ENCODE measurements at places on chromosomes 3 and 15.

DNA sequence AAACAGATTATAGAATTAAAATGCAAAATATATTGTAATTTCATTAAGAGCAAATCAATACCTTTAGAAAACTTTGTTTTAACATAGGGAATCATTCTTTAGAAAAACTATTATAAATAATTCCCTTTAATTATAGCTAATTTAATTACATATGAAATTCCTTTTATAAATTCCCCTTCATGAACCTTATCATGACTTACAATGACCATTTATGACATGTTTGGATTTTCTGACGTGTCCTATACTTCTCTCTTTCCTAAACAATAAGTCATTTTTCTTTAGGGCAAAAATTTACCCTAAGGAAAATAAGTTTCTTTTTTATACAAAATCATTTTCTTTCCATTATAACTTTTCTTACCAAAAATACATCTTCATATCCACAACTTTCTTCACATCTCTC is 37.8 kb downstream of the PRR20G start:
- no peak for DNase-seq

DNA sequence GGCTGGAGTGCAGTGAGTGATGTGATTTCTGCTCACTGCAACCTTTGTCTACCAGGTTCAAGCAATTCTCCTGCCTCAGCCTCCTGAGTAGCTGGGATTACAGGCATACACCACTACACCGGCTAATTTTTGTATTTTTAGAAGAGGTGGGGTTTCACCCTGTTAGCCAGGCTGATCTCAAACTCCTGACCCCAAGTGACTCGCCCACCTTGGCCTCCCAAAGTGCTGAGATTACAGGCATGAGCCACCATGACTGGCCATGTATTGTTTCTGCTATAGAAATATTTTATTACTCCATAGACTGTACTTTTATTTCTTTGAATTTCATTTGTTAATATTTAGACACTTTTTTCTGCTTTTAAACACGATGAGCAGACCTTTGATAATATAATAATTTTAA is 60.4 kb downstream of the GTF2E1 start:
- DNase-seq: no peak

DNA sequence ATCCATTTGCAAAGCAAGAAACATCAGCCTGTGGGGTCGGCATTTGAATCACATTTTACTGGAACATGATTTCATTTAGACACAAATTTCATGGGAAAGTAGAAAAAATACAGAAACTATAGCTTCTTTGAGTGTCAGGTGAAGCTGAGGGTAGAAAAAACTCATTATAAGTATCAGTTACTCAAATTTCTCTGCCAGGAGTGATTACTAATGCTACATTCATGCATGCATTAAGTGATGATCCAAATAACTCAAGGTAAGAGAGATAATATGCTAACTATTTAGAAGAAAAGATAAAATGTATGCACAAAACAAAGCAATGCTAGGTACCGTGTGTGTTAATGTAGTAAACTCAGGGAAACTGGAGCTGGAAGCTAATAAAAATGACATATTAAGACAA is 406.0 kb downstream of the GAP43 start:
- DNase-seq: no peak

- no peak for DNase-seq
Measured at GRCh38 chr15:83458381-83458780, 11.2 kb downstream of the SH3GL3 start.

DNA sequence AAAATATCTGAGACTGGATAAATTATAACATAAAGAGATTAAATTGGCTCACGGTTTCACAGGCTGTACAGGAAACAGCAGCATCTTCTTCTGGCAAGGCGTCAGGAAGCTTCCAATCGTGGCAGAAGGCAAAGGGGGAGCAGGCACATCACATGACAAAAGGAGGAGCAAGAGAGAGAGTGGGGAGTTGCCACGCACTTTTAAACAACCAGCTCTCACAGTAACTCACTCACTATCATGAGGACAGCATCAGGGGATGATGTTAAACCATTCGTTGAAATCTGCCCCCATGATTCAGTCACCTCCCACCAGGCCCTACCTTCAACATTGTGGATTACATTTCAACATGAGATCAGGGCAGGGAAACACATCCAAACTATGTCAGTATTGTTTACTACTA is 114.5 kb upstream of the SPATA16 start:
- DNase-seq: no peak

GRCh38 chr3:56787258-56787775 is 14.4 kb downstream of the ARHGEF3 start:
- no peak for DNase-seq

DNA sequence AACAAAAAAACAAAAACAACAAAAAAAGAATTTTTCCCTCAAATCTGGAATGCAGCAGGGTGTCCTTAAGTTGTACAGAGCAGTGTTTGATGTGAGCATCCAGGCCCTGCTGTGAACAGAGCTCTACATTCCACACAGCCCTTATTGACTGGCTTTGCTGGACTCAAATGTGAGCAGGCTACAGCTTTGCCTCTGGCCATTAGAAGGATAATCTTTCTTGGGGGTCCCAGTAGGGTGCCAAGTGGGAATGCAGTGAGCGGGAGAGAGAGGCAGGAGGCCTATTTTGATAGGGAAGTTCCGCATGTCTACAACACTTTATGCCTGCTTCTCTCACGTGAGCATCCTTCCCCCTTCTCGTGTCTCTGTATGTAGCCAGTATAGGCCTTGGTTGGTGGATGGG is 34.4 kb upstream of the TPRG1 start:
- DNase-seq: no peak

- no peak for DNase-seq
Measured at GRCh38 chr3:38205472-38205805, 40.1 kb downstream of the OXSR1 start.

- DNase-seq: no peak
Measured at GRCh38 chr3:359672-360071, 163.1 kb downstream of the CHL1 start.

DNA sequence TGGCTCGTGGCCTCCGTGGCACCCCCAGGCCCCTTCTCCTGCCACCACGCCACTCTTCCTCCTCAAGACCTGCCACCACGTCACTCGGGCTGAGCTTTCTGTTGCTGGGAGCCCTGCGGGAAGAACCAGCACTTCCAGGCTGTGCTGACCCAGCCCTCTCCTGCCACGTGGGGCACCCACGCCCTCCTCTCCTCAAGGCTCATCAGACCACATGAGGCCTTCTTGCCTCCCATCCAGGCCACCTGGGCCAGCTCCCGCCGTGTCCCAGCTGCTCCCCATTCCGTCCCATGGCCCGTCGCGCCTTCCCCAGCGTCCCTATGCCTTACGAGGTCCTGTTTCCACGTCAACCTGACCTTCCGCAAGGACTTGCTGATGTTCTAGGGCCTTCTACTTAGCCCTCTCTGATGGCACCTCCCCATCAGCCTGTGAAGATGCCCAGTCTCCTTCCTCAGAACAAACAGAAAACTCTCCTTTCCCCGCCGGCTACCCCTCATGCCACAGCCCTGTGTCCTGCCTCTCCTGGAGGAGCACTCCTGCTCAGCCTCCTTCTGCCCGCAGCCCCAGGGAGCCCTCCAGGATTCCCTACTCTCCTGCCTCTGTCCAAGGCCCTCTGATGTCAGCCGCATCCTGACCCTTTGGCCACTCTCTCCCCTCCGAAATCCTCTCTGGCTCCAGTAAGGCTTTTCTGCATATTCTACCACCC is 71.1 kb upstream of the BLM start:
- DNase-seq: no peak

Data from A172 (cell line).